ENCODE measurements at places on chromosomes 6 and 20.
A peak's percentile ranks its signal among the peaks of the same experiment; 100 is the strongest.

GRCh38 chr20:50519036-50519762 lies 9.0 kb downstream of the PTPN1 start:
- DNase-seq, result no peak

- DNase-seq, result no peak
Measured at GRCh38 chr6:33295621-33296369, 2.9 kb downstream of the RGL2 start.

DNA sequence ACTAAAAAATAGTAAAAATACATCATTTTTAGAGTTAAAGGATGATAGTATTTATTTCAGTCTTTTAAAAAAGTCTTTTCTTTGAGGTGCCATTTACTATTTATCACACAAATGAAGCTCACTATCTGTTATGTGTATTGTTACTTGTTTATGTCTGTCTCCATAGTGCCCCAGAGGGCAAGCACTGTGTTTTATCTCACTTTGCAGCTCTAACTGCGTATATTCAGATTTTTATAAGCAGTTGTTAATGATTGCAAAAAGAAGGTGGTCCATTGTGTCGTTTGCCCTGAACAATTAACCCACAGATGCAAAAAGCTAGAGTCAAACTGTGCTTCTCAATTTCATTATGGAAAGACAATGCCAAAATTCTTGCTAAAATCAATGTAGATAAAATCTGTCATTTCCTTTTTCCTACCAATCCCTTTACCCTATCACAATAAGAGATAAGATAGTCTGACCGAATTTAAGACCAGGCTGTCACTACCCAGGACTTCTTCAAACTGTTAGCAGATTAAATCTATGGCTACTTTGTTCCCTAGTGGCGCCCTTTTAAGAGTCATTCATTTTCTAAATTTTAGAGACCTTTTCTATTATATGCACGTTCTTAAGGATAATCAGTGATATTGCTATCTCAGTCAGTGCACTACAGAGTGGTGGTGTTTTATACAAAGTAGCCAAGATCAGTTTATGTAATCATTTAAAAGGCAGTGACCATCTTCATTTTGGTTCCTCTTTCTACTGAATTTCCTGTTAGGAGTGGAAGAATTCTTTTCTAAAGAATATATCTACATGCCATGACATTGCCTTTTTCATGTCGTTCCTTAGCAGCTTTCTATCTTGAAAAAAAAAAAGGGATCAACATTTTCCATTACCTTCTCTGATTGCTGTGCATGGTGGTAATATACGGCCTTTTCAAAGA lies 133.1 kb upstream of the PRDM1 start:
- no peak for DNase-seq

GRCh38 chr20:63432577-63433325 lies 39.7 kb downstream of the KCNQ2 start:
- no peak for DNase-seq

DNA sequence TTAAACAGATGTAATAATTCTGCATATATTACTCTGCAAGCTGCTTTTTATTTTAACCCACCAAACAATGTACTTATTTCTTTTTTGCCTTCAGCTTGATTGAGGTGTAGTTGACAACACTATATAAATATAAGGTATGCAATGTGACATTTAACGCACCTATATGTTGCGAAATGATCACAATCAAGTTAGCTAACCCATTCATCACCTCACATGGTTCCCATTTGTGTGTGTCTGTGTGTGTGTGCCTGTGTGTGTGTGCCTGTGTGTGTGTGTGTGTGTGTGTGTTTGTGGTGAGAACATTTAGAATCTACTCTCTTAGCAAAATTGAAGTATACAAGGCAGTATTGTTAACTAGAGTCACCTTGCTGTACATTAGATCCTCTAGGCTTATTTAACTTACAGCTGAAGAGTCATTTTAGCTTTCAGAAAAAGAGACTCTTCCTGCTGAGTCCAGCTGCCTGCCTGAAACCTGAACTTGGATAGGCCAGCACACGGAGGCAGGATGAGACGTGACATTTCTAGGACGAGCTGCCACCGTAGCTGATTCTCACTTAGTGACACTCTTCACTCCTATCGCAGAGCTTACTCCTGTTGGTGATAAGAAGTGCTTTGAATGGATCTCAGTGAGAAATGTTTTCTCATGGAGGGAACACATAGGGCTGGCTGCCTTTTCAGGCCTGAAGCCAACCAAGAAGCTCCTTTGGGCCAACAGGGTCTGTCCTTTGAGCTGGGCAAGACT lies 126.5 kb upstream of the RIPOR2 start:
- no peak for DNase-seq

DNA sequence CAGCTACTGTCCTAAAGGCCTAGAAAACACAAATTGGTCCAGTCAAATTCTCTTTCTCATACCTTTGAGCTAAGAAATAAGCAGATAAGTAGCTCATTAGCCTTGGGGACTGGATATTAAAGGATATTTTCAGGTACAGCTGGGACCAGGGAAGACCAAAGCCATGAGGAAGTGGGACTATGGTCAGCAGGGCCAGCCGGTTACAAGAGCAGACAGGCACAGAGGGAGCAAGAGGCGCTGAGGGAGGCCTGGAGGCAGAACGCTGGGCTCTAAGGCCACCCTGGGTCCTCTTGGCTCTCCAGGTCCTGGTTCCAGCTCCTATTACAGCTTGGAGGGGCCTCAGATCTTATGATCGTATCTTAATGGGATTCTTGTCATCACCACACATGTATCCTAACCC lies 88.5 kb upstream of the KCNK16 start:
- DNase-seq, result no peak

DNA sequence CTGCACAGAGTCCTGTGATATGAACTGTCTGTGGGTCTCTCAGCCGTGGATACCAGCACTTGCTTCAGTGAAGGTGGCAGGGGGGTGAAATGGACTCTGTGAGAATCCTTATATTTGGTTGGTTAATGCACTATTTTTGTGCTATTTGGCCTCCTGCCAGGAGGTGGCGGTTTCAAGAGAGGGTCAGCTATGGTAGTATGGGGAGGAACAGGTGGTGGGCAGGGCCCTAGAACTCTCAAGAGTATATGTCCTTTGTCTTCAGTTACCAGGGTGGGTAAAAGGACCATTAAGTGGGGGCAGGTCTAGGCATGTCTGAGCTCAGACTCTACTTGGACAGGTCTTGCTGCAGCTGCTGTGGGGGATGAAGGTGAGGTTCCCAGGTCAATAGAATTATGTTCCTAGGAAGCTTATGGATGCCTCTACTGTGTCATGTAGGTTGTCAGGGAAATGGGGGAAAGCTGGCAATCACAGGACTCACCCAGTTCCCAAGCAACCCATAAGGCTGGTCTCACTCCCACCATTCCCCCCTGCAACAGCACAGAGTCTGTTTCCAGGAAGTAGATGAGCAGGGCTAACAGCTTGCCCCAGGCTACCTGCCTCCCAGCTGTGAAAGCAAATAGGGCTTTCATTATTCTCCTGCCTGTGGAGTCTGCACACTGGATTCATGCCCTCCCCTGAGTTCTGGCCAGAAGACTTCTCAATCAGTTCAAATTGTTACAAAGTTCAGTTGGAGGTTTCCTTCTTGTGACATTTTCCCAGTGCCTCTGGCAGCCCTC lies 56.8 kb upstream of the PHIP start:
- DNase-seq, result no peak

DNA sequence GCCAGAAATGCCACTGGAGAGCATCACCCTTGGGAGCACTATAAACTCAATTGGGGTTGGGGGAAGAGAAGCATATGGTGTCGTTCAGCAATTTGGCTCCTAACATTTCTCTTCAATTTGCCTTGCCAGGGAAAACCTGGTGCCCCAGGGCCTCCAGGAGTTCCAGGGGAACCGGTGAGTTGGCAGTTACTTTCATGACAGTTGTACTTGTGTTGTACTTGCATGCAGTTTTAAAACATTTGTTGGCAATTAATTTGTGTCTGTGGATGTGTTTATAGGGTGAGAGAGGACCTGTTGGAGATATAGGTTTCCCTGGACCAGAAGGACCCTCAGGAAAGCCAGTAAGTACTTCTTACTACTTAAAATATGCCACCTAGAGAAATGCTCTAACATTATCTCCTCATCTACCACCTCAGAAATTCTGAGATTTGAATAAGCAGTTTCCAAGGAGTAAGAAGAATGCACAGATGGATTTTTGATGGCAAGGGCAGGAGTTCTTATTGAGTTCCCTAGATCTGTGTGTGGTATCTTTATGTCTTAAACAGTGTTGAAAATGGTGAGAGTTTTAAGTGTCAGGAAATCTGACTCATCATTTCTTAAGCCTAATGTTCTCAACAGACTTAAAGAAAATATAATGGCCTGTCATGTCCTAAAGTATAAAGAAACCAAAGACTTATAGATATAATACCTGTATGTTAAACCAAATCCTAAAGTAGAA lies 122.5 kb downstream of the COL9A1 start:
- DNase-seq, result no peak

GRCh38 chr20:10792291-10792690 lies 118.5 kb upstream of the JAG1 start:
- no peak for DNase-seq

GRCh38 chr6:148105695-148106094 lies 236.9 kb upstream of the SASH1 start:
- DNase-seq, result no peak

GRCh38 chr6:107666084-107666980 lies 157.8 kb downstream of the SCML4 start:
- no peak for DNase-seq

DNA sequence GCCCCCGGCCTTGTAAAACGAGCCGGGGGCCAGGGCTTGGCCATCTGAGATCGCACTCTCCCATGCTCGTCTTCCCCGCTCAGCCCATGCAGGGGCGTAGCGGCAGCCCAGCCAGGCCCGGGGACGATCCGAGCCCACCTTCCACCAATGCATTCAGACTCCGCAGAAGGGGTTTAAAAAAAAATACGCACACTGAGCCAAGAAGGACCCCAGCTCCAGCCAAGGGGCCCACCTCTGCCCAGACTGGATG lies 320 bp downstream of the GSTA4 start:
- DNase-seq, result peak; percentile 14
